ENCODE measurements at places on chromosomes 7 and 10. TPM values are rescaled to one million over a fixed set of nuclear protein-coding genes. Genes with fewer than 3 reads are reported as not detected.

DNA sequence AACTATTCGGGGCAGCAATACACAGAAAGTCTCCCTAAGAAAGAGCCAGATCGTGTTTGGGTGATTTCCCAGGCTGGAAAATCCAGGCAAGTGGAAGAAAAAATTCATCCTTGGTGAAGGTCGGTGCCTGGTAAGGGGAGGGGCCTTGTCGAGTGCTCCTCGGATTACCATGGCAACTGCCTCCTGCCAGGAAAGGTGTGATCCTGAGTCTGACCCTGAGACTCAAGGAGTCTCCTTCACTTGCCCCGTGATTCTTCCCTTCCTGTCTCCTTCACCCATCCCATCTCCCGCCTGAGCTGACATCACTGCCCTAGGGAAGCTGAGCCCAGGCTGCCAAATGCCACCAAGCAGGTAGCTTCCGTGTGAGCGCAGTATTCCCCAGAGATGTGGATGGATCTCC lies 112.2 kb downstream of the MYL10 start:
- DNase-seq: no peak
- no peak overlapping the region for H3K4me3 ChIP-seq
- no peaks in the 10 kb centered on the region for H3K4me1 ChIP-seq
- no peaks in the 10 kb centered on the region for H3K36me3 ChIP-seq
- H3K27ac ChIP-seq: no peak overlapping the region

DNA sequence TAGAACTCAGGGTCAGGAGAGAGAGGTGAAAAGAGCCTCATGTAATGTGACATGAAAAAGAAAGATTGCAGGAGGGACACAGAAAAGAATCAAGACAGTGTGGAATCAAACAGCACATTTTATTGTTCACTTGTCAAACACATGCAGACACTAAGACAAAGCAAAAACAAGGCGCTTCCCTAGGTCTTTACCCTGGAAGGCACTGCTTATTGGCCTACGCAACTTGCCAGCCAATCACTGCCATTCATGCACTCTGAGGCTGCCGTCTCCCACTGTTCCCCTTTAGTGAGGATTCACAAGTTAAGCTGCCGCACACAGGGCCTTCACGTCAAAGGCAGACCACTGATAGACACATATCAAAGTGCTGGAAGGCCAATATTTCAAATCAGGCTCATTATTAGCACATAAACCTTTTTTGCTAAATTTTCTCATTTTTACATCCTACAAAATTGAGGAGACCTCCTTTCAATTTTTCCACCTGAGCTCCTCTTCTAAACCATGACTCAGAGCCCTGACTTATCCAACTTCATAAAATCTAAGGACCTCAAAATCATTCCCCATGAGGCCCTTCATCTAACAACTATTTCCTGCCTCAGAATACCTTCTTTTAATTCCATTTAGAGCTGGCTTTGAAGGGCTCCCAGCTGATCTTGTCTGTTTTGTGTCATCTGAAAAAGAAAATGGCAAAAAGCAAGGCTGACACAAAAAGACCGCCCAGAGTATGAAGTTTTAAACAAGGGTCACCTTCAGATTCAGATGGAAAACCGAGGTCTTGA lies 149.4 kb downstream of the CHCHD3 start:
- peaks cover 21% of the 10 kb centered on the region for H3K4me1 ChIP-seq
- peaks cover 4% of the 10 kb centered on the region for H3K36me3 ChIP-seq
- no peak overlapping the region for H3K4me3 ChIP-seq
- H3K27ac ChIP-seq: peak overlapping the region; percentile 74
- peak; percentile 69 for DNase-seq

DNA sequence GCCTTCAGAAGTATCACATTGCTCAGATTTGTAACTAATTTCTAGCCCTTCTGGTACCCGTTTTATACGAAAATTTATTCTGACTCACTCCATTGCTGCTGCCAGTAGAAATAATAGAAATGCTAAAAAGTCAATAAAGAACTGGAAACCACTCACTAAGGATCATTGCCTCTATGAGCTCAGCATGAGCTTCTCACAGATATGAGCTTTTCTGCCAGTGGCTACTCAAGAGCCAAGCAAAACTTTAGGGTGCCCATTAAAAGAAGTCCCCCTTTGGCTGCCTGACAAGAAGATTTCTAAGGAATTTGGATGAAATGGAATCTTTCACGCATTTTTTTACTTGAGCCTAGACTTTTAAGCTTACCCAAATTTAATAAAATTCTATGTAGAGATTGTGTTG lies 52.5 kb downstream of the GPR37 start:
- no peak overlapping the region for H3K27ac ChIP-seq
- peaks cover 6% of the 10 kb centered on the region for H3K4me1 ChIP-seq
- DNase-seq: peak; percentile 29
- H3K36me3 ChIP-seq: no peaks in the 10 kb centered on the region
- no peak overlapping the region for H3K4me3 ChIP-seq

DNA sequence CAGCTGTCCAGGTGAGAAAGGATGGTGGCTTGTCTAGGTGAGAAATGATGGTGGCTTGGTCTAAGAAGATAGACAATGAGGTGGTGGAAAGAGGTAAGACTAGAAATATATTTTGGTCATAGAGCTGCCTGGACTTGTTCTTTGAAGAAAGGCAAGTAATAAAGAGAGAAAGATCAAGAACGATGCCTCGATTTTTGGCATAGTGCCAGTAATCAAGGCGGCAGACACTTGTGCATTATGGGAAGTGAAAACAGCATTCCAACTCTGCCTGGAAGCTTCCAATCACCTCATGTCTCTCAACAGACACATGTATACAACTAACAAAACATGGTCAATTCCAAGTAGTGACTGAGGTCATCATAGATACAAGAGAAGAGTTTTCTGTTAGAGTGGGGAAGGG lies 423.8 kb upstream of the NRP1 start:
- no peak overlapping the region for H3K27ac ChIP-seq
- H3K27me3 ChIP-seq: no peaks in the 10 kb centered on the region
- no peak overlapping the region for H3K4me3 ChIP-seq
- no peak for DNase-seq
- no peaks in the 10 kb centered on the region for H3K4me1 ChIP-seq

- no peaks in the 10 kb centered on the region for H3K27me3 ChIP-seq
- H3K36me3 ChIP-seq: no peaks in the 10 kb centered on the region
- H3K4me3 ChIP-seq: no peak overlapping the region
- H3K27ac ChIP-seq: no peak overlapping the region
- H3K4me1 ChIP-seq: no peaks in the 10 kb centered on the region
- DNase-seq: no peak
Observed at GRCh38 chr10:34150103-34150502, 665.0 kb downstream of the PARD3 start.

- H3K4me3 ChIP-seq: no peak overlapping the region
- no peak overlapping the region for H3K27ac ChIP-seq
- H3K27me3 ChIP-seq: no peaks in the 10 kb centered on the region
- no peak for DNase-seq
Observed at GRCh38 chr10:3896161-3896560, 111.2 kb upstream of the KLF6 start.

The POU6F2 gene
- total RNA-seq: not detected

The CYP2C19 gene
- not detected for total RNA-seq

GRCh38 chr10:63375458-63375857 lies 90.3 kb downstream of the JMJD1C start:
- H3K4me3 ChIP-seq: no peak overlapping the region
- peaks cover 25% of the 10 kb centered on the region for H3K4me1 ChIP-seq
- no peaks in the 10 kb centered on the region for H3K27me3 ChIP-seq

- H3K27me3 ChIP-seq: no peaks in the 10 kb centered on the region
- no peak for DNase-seq
- no peaks in the 10 kb centered on the region for H3K36me3 ChIP-seq
- no peak overlapping the region for H3K27ac ChIP-seq
- no peaks in the 10 kb centered on the region for H3K4me1 ChIP-seq
Observed at GRCh38 chr7:111736552-111736874, 174.2 kb upstream of the IMMP2L start.

The SUN1 gene
- total RNA-seq: 189 TPM

DNA sequence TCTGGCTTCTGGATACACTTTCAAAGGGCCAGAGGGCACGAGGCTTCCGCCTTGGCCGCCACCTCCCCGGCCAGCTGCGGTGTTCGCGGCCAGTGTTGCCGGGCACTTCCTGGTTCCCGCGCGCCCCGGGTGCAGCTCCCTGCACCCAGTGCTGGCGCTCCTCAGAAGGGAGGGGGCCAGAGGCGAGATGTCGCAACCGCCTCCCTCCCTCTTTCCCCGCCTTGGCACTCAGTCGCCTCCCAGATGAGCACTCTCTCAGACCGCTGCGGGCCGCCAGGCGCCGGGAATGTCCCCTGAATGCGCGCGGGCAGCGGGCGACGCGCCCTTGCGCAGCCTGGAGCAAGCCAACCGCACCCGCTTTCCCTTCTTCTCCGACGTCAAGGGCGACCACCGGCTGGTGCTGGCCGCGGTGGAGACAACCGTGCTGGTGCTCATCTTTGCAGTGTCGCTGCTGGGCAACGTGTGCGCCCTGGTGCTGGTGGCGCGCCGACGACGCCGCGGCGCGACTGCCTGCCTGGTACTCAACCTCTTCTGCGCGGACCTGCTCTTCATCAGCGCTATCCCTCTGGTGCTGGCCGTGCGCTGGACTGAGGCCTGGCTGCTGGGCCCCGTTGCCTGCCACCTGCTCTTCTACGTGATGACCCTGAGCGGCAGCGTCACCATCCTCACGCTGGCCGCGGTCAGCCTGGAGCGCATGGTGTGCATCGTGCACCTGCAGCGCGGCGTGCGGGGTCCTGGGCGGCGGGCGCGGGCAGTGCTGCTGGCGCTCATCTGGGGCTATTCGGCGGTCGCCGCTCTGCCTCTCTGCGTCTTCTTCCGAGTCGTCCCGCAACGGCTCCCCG lies at the start of gene FFAR4:
Gene FFAR4, plus strand, starts transcription at position 231 of the 842 bp plus-strand sequence. Its CDS starts 56 bp downstream, at position 287.
- no peaks in the 10 kb centered on the region for H3K36me3 ChIP-seq
- H3K27ac ChIP-seq: no peak within 1 kb of the TSS
- DNase-seq: no peak
- H3K4me1 ChIP-seq: no peaks in the 10 kb centered on the region

DNA sequence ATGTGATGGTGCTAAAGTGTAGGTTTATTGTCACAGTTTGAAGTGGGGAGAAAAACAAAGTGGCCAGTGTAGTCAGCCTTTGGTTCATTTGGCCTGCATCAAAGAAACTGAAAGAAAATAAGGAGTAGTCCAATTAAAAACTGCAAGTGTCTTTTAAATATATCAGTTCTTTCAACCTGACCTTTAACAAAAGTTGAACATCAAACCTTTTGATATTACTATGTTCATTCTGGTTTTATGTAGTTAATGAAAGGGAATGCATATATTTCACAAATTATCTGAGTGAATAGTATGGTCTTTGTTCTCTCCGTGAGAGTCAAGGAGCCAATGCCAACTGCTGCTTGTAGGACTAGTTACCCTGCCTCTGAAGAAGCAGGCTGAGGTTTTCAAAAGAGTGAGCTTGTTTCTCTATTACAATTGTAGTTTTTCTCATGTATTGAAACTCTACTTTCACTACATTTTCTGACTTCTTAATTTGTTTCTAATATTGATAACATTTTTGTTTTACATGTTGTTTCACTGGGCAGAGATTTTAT lies 1160.8 kb upstream of the LRRTM3 start:
- no peak overlapping the region for H3K4me3 ChIP-seq
- H3K27me3 ChIP-seq: no peaks in the 10 kb centered on the region
- H3K4me1 ChIP-seq: no peaks in the 10 kb centered on the region
- H3K27ac ChIP-seq: no peak overlapping the region

DNA sequence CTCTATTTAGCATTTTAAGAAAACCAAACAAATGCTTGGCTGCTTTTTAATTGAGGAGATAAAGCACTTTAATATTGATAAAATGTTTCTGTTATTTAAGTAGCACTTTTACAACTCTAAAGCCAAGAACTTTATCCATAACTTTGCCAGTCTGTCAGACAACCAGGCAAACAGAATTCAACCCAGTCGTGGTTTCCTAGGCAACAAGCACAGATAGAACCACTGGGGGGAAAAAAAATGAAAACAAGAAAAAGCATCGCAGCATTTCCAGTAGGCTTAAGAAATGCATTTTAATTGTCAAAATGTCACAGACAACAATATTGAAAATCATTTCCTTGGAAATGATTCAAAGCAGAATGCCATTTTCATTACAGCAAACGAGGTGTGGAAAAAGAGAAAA lies 323.4 kb downstream of the PARD3 start:
- no peaks in the 10 kb centered on the region for H3K4me1 ChIP-seq
- no peaks in the 10 kb centered on the region for H3K27me3 ChIP-seq
- no peak overlapping the region for H3K4me3 ChIP-seq
- DNase-seq: no peak
- no peak overlapping the region for H3K27ac ChIP-seq

DNA sequence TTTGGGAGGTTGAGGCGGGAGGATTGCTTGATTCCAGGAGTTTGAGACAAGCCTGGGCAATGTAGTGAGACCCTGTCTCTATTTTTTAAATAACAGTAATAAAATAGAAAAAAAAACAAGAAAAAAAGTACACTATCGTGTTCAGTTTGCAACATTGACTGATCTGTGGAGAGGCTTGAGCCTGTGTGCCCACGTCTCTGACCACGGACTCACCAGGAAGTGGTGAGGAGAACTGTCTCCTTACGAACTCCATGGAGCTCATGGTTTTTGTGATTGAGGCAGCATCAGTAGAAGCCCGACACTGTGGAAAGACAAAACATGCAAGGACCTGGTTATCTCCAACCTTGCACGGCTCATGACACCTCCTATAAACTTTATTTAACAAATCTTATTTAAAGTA lies 23.9 kb upstream of the DNAJB6 start:
- no peak overlapping the region for H3K27ac ChIP-seq
- no peak for DNase-seq
- H3K4me3 ChIP-seq: no peak overlapping the region
- no peaks in the 10 kb centered on the region for H3K4me1 ChIP-seq
- H3K36me3 ChIP-seq: no peaks in the 10 kb centered on the region
- no peaks in the 10 kb centered on the region for H3K27me3 ChIP-seq

The MUC12 gene
- total RNA-seq: 0.67 TPM

DNA sequence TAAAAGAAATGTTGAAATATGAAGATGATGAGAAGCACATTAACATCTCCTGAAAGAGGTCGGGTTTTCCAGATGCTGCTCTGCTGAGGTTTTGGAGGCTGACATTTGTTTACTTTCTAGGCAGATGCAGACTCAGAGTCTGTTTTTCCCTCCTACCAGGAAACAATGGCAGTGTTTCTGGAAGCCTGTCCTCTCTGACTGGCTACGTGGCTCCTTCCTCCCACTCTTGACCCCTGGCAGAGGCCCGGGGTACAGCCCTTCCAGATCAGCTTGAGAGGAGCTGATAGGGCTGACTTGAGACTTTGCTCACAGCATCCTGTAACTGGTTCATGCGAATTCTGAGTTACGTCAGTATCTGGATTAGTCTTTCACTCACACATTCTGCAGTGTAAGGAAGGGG lies 41.1 kb upstream of the IL15RA start:
- H3K4me1 ChIP-seq: no peaks in the 10 kb centered on the region
- no peaks in the 10 kb centered on the region for H3K36me3 ChIP-seq
- no peak overlapping the region for H3K4me3 ChIP-seq
- peaks cover 10% of the 10 kb centered on the region for H3K27me3 ChIP-seq

DNA sequence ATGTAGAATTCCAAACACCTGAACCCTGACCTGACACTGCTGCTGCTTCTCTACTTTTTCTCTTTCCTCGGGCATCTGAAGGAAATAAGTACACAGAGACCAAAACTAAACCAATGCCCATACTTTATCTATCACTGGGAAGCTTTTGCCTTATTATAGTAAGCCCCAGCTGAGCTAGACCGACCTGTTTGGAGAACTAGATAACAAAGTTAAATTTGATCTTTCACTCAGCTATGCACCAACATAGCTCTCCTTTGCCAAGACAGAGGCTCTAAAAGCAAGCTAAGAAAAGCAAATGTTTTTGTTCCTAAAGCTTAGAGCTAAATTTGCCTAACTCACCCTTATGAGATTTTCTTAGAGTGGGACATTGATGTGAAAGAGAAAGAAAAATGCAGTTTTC lies 39.1 kb downstream of the NHLRC2 start:
- no peaks in the 10 kb centered on the region for H3K27me3 ChIP-seq
- no peak overlapping the region for H3K27ac ChIP-seq
- peaks cover 15% of the 10 kb centered on the region for H3K36me3 ChIP-seq
- H3K4me3 ChIP-seq: no peak overlapping the region
- DNase-seq: no peak
- H3K4me1 ChIP-seq: peaks cover 25% of the 10 kb centered on the region

The MOGAT3 gene
- total RNA-seq: not detected
